LHCN-M2 (cell line): ENCODE measurements at places on chromosomes 2 and 18. TPM values are rescaled to one million over a fixed set of nuclear protein-coding genes. Genes with fewer than 3 reads are reported as not detected.

Gene TTR
- not detected in 2 replicates for total RNA-seq

Gene AP1S3
- total RNA-seq, result 1.7 and 1.8 TPM in 2 replicates

Gene MAPK4
- total RNA-seq, result not detected in 2 replicates

- DNase-seq, result no peak
Observed at GRCh38 chr2:191436368-191437055, 191.3 kb downstream of the MYO1B start.

DNA sequence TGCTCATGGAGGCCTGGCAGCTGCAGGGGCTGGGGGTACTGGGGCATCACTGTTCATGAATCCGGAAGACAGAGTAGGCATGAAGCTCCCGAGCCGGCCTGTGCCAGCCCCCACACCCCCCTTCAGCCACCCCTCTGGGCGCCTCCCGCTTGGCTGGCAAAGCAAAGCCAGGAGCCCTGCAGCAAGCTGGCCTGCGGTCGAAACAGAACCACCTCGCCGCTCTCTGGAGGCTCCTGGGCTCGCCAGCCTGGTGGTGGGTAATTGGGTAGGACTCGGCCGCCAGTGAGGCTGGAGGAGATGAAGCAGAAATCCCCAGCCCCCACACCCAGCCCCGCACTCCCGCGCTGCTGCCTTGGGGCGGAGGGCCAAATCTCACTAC, 70.9 kb upstream of the GPC1 start:
- no peak for DNase-seq

GRCh38 chr2:195270466-195271039, 386.5 kb upstream of the SLC39A10 start:
- no peak for DNase-seq

DNA sequence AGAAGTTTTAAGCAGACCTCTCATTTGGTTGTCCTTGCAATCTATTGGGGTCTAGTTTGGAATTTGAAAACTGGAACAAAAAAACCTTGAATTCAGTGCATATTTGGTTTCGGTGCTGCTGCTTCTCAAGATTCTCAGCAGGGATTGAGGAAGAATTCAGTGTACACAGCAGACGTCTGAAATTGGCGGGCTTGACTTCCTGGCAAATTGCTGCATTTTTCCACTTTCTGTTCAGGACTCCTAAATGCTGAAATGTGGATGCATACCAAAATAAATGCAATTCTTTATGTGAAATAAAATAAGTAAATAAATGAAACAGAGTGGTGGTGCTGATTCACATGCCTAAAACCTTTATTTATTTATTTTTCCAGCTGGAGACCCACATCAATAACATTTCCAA, 332.4 kb upstream of the KYNU start:
- DNase-seq, result no peak

Gene FAM110C
- not detected in 2 replicates for total RNA-seq

Gene SERPINB2
- 0.80 and 1.0 TPM in 2 replicates for total RNA-seq

GRCh38 chr2:28432362-28432761, 39.7 kb downstream of the FOSL2 start:
- no peak for DNase-seq

DNA sequence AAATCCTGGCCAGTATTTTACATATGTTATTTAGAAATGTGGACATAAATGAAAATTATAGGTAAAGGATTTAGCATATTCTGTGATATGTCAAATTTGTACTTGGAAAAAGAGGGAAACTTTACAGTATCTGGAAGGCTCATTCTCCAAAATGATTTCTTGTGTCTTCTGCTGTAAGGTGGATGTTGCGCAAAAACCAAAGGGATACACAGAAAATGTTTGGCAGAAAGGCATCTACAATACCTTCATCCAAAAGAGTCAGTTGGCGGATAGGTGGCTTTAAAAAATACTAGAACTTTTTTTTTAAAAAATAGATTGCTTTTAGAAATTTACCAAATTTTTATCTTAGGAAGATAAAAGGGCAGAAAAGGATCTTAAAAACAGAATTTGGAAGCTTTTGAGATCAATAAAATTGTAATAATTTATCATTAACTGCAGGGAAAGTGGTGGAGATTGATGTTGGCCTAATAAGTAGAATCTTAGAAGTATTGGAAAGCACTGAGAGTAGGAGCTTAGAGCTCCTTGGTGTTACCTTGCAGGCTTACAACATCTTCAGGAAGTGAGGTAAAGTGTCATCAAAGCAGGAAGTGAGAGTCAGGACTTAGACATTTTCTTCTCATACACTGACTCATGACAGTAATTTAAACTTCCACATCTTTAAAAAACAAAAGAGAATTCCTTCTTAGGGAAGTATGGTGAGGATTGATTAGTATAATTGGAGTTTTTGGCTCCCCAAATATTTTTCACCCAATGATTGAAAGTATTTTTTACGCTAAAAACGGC, 2.1 kb downstream of the NABP1 start:
- DNase-seq, result peak; percentile 74

DNA sequence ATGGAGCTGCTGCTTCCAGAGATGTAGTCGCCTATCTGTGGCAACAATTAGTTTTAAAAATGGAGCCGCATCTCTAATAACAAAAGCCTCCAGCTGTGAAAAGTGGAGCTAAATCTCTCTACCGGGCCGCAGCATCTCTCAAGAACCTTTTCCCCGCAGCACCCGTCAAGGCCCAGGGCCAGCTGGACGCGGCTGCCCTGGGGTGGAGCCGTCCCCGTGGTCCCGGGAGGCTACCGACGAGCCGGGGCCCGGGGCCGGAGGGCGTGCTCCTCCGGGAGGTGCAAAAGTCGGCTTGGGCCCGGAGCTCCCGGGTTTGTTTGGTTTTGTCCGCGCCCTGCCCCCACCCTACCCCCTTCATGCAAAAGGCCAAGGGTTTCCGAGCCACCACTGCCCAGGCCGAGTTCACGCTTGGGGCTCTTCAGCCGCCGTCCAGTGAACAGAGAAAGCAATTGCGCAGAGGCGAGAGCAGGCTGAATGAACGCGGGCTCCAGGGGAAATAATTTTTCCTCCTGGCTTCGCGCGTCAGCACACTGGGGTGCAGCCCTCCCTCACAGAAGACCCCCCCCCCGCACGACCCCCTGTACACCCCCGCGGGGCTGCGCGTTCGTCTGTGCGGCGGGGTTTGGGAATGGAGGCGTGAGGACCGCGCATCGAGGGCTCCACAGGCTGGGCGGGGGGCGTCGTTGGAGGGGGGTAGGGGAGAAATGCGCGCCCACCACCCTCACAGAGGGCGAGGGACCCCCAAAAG, 557 bp upstream of the GREB1L start:
- DNase-seq, result peak; percentile 41

Gene CD207
- not detected in 2 replicates for total RNA-seq
